ENCODE measurements at places on chromosomes 4 and X. TPM values are rescaled to one million over a fixed set of nuclear protein-coding genes. Genes with fewer than 3 reads are reported as not detected.

SSX1 gene
- total RNA-seq, result 0.13 TPM

LRP2BP gene
- 0.33 TPM for total RNA-seq

MXRA5 gene
- 14.2 TPM for total RNA-seq

DNA sequence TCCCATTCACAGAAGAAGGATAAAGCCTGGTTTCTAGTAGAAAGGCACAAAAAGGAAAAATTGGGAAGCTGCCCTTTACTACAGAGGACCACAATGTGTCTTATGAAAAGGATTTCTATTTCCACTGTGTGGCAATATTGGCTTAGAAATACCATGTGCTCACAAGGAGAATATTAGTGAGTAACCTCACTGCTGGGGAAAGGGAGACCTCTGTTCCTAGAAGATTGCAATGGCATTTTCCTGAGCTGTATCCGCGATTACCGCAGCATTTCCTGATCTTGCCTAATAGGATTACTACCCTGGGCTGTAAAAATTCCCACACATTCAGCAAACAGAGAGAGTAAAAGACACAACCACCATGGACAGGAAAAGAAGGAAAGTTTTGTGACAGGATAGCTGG lies 308.8 kb upstream of the TECRL start:
- DNase-seq, result no peak
- H3K4me3 ChIP-seq, result no peak overlapping the region
- no peaks in the 10 kb centered on the region for H3K4me1 ChIP-seq
- H3K27me3 ChIP-seq, result no peaks in the 10 kb centered on the region
- H3K36me3 ChIP-seq, result no peaks in the 10 kb centered on the region

DNA sequence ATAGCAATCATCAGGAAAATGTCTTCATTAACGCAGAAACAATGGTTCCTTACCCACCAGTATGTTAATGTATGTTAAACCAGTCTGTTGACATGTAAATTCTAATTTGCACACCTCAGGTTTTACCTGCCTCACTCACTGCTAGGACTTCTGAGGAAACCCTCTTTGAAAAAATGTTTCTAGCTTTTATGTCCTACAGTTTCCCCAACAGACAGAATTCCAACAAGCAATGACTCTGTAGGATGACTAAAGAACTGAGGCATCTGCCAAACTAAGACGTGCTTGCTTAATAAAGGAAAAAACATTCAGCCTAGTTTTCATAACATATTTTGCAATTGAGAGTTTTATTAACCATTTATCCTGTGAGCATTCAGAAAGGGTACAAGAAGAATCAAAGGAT lies 20.6 kb upstream of the SOX3 start:
- DNase-seq, result no peak
- no peaks in the 10 kb centered on the region for H3K27me3 ChIP-seq
- no peak overlapping the region for H3K27ac ChIP-seq
